Stimulated activated CD4-positive, alpha-beta T cell treated with anti-CD3 and anti-CD28 coated beads, Interleukin-1b, Interleukin-23, amount 100 ng/mL, for 1 hour (primary cell): ENCODE measurements at places on chromosomes 3 and 15.

DNA sequence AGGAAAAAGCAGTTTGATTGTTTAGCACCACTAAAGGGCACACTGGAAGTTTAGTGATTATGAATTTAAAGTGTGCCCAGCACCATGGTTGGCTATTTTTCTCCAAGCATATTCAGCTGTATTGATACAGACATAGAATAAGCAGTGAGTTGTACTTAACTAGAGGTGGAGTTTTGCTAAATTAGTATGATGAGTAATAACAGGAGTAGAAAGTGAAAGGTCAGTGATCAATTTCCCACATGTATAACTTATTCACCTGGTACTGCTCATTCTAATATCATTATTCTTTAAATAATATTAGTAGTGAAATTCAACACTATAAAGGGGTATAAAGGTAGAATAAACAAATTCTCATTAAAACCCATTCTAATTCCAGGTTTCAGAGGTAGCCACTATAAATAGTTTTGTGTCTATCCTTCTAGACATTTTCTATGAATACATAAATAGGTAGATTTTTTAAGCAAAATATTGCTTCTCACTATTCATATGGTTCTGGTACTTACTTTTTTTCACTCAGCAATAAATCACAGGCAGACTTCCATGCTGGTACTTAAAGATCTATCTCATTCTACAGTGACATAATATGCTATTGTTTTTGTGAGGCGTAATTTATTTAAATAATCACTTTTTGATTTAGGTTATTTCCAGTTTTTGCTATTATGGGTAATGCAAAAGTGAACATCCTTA is 732.9 kb downstream of the VGLL3 start:
- DNase-seq, result no peak

GRCh38 chr15:65762914-65763787 is 28.9 kb downstream of the DENND4A start:
- DNase-seq, result no peak

GRCh38 chr3:25594007-25594502 is 70.7 kb downstream of the TOP2B start:
- no peak for DNase-seq

GRCh38 chr3:47381317-47382157 is 716 bp downstream of the PTPN23 start:
- peak; percentile 43 for DNase-seq

- no peak for DNase-seq
Observed at GRCh38 chr3:99315896-99316295, 322.5 kb upstream of the COL8A1 start.

GRCh38 chr3:132228923-132229322 is 88.3 kb upstream of the ACP3 start:
- DNase-seq, result no peak

DNA sequence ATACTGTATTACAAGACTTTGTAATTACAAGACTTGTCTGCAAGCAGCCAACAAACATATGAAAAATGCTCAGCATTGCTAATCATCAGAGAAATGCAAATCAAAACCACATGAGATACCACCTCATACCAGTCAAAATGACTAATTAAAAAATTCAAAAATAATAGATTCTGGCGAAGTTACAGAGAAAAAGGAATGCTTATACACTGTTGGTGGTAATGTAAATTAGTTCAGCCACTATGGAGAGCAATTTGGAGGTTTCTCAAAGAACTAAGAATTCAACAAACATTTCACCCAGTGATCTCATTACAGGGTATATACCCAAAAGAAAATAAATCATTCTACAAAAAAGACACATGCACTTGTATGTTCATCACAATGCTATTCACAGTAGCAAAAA is 617.5 kb upstream of the CCDC54 start:
- no peak for DNase-seq

DNA sequence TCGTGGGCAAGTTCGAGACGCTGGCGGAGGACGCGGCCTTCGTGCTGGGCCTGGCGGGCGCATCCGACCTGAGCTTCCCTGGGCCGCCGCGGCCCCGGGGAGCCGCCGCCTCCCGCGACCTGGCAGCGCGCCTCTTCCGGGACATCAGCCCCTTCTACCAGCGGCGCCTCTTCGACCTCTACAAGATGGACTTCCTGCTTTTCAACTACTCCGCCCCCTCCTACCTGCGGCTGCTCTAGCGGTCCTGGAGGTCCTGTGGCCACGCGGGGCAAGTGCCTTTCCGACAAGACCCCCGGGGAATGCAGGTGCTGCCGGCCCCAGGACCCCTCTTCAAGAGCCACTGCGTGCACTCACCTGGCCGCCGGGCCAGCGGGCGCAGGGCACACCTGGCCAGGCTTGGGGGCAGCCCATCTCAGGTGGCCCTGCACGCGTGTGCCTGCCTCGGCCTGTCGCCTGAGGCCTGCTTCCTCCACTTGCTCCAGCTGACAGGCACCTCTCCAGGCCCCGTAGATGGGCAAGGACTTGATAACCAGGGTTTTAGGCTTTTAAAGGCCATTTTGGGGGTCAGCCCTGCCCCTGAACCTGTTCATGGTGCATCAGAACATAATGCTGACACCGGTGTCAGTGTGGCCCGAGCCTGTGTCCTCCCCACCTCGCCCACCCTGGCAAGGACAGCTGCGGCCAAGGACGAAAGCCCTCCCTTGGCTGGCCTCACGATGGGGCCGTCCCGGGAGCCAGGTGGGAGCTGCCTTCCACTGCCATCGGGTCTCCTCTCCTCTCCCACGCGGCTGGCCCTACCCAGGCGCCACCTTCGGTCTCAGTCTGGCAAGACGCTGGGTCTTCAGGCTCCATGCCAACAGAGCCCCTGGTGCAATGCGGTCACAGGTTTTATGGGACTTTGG is 16.1 kb downstream of the C3orf22 start:
- DNase-seq, result no peak

- no peak for DNase-seq
Observed at GRCh38 chr3:172262991-172263608, 185.2 kb downstream of the GHSR start.

DNA sequence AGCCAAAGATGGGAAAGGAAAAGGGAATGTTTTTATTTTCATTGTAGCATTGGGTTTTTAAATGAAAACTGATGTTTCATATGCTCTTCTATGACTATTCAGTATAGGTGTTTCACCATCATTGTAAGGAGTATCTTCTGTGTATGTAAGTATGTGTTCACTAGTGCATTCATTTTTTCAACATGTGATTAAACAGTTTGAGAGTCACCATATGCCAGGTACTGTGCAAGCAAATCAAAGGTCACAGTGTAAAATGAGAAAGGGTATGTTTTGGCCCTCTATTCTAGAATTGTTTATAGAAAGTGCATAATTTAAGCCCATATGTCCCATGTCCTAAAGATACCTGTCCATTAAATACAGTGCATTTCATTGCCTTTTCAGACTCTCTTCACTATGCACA is 207.2 kb downstream of the ZBTB20 start:
- DNase-seq, result no peak

- no peak for DNase-seq
Observed at GRCh38 chr15:77527164-77527778, 105.4 kb downstream of the LINGO1 start.

GRCh38 chr3:169509780-169510692 is 153.5 kb downstream of the MECOM start:
- no peak for DNase-seq

GRCh38 chr3:110881069-110881468 is 190.5 kb upstream of the NECTIN3 start:
- DNase-seq, result no peak

- no peak for DNase-seq
Observed at GRCh38 chr3:128487813-128488635, 5.0 kb downstream of the GATA2 start.

DNA sequence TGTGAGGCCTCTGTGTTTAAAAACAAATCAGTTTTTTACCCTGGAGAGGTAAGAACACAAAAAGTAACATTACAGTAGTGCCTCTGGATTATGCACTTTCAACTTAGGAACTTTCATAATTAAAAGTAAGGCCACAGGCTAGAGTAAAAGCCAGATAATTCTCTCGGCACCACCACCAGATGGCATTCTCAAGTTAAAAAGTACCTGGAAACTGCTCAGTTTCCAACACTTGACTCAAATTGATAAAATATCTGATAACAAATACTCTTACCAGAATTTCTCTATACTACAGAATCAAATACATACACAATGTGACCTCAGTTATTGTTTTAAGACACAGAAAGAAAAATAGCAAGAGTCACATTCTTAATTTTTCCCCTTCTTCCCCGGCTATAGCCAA is 19.9 kb downstream of the SPICE1 start:
- DNase-seq, result no peak

- DNase-seq, result no peak
Observed at GRCh38 chr3:7934362-7934761, 567.3 kb upstream of the LMCD1 start.

- no peak for DNase-seq
Observed at GRCh38 chr15:92883876-92884435, 16.2 kb upstream of the CHD2 start.

- no peak for DNase-seq
Observed at GRCh38 chr3:55620351-55621025, 133.4 kb upstream of the WNT5A start.

GRCh38 chr3:11612515-11613188 is 31.1 kb downstream of the VGLL4 start:
- no peak for DNase-seq

- no peak for DNase-seq
Observed at GRCh38 chr3:179100652-179101051, 29.0 kb upstream of the ZMAT3 start.

- DNase-seq, result no peak
Observed at GRCh38 chr3:81743096-81744025, 18.1 kb downstream of the GBE1 start.

GRCh38 chr3:162285259-162285658 is 788.7 kb downstream of the OTOL1 start:
- no peak for DNase-seq

DNA sequence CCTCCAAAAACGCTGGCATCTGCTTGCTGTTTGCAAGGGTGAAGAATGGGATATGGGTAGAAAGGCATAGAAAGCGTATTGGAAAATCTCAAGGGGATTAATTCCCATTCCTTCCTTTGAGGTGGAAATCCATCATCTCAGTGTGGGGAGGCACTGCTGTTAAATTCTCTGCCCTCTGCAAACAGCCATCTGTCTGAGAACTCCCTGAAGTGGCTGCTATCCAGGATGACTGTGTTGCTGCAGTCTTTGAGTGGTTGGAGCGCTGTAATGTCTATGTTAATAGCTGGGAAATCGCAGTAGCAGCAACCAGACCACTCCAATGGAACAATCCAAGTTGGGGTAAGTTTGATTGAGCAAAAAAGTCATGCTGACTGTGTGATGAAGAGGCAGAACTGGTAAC is 625.9 kb downstream of the NLGN1 start:
- no peak for DNase-seq

DNA sequence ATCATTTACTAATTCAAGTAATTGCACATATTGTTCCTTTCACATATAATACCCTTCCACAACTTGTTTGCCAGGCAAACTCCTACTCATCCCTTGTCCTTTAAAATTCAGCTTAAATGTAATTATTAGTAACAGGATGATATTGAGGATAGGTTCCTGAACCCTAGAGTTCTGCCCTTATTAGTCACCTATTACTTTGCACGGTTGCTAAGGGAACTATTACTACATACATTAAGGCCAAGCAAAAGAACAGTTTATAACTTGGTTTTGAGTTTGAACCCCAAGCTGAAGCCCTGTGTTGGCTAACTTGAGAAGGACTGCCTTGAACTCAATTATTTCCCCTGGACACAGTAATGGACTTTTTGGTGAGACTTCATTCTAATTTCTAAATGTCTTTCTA is 529.7 kb downstream of the IGSF11 start:
- DNase-seq, result no peak

DNA sequence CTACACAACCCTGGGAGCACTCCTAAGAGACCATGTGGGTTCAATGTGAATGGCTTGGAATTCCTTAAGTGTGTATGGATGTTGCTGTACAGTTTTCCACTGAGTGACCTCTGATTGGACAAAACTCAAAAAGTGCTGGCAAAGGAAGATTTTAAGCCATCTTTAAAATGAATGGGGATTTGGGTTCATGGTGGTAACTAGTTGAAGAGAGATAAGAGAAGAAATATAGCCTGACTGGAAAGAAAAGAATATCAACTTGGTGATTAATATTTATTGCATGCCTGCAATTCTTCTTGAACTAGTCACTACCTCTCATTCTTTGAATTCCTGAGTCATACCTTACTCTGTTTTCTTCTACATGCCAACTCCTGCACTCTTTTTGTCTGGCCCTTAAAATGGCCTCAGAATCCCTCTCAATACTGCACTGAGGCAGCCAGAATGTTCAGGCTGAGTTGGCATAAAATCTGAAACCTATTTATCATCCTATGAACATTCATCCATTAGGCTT is 124.7 kb downstream of the RPL22L1 start:
- DNase-seq, result no peak

- DNase-seq, result no peak
Observed at GRCh38 chr15:45812200-45812599, 177.4 kb downstream of the SQOR start.

DNA sequence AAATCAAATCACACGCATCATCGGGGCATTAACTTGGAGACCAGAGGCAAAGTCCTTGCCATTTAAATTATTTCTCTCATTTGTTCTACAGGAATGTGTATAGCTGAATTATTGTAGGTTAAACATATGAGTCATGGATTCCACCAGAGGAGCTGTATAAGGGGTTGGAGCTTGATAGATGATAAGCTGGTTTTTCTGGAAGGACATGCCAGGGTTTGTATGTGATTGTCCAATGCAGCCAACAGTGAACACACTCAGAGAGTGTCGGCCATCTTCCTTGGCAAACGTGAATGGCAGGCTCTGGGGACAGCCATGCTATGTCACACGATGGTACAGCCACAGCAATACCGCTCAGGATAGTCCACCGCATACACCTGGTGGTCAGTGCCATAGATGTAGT is 25.1 kb downstream of the SSUH2 start:
- DNase-seq, result no peak

DNA sequence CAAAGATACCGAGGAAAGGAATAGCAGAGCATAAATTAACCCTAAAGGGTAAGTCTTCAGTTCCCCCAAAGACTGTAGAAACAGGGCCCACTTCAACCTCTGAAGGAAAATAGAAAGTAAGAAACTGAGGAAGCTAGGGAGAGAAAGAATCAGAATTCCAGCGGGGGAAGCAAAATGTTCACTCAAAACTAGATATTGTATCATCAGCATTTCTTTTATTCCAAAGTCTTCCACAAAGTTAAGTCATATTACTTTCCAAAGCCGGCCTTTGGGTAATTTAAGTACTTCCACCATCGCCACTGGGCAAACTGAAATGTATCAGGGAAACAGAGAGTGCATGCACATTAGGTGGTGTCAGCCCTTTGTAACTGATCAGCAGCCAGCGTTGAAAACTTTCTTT is 88.3 kb downstream of the RSL24D1 start:
- DNase-seq, result no peak
